Endothelial cell (in vitro differentiated cells): ENCODE measurements at places on chromosomes 5 and 9.

DNA sequence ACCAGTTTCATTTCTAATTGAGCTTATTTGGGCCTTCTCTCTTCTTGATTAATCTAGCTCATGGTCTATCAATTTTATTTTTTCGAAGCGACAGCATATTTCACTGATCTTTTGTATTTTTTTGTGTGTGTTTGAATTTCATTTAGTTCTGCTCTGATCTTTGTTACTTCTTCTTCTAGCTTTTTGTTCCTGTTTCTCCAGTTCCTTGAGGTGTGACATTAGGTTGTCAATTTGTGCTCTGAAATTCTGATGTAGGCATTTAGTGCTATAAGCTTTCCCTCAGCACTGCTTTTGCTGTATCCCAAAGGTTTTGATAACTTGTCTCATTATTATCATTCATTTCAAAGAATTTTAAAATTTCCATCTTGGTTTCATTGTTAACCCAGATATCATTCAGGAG lies 67.3 kb downstream of the STRBP start:
- DNase-seq, result no peak

DNA sequence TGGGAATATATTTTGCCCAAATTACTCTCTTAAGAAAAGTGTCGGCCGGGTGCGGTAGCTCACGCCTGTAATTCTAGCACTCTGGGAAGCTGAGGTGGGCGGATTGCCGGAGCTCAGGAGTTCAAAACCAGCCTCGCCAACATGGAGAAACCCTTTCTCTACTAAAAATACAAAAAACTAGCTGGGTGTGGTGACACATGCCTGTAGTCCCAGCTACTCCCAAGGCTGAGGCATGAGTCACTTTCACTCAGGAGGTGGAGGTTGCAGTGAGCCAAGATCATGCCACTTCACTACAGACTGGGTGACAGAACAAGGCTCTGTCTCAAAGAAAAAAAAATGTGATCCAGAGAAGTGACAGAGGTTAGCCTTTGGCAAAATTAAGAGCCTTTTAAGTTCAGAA lies 26.4 kb upstream of the TMEM171 start:
- DNase-seq, result no peak

DNA sequence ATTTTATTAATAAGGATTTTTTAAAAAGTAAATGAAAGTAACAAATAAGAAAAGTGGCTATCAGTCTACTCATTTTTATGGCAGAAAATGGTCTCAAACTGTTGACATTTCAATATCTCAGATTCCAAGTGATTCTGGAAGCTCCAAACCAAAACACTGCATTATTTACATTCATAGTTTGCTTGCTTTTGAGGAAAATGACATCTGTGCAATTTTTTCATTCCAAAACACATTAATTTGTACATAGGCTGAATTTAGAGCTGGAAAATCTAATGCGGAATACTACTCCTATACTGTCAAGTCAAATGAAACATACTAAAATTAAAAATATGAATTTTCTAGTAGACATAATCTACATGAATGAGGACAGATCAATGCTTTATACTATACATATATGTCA lies 1047.6 kb downstream of the CDH9 start:
- DNase-seq, result no peak

GRCh38 chr5:9335269-9335668 lies 210.6 kb downstream of the SEMA5A start:
- no peak for DNase-seq

DNA sequence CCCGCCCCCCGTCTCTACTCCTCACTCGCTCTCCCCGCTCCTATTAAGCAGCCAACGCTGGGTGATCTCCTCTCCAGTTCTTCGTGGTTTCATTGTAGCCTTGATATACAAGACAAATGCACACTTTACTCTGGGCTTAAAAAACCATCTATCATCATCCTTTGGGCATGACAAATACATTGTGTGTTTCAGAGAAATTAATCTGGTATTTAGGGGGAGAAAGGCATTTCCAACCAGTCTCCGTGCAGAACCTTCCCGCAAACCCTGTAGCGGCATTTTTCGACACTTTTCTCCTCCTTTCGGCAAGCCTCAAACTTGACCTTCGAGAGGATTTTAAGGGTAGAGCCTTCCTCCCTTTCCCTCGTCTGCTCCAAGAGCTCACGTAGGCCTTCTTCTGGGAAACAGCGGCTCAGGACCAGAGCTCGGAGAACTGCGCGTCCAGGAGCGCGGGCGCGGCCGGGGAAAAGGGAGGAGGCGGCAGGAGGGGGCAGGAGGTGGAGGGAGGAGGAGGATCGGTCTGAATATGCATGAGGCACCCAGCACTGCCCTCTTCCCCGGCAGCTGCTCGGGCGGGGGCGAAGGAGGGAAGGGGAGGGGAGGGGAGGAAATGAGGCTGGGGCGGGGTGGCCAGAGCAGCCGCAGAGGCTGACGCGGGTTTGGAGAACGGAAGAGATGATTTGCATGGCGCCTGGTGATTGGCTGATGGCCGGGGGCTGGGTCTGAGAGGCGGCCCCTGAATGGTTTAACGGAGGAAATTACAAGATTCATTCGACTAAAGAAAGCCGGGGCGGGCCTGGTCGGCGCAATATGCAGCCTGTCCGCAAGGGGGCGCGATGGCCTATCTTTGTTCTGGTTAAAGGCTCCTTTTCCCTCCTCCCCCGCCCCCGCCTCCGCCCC lies 127.5 kb downstream of the TMEM161B start:
- DNase-seq, result peak; percentile 99

GRCh38 chr9:16192403-16193017 lies 639.7 kb downstream of the CCDC171 start:
- no peak for DNase-seq

DNA sequence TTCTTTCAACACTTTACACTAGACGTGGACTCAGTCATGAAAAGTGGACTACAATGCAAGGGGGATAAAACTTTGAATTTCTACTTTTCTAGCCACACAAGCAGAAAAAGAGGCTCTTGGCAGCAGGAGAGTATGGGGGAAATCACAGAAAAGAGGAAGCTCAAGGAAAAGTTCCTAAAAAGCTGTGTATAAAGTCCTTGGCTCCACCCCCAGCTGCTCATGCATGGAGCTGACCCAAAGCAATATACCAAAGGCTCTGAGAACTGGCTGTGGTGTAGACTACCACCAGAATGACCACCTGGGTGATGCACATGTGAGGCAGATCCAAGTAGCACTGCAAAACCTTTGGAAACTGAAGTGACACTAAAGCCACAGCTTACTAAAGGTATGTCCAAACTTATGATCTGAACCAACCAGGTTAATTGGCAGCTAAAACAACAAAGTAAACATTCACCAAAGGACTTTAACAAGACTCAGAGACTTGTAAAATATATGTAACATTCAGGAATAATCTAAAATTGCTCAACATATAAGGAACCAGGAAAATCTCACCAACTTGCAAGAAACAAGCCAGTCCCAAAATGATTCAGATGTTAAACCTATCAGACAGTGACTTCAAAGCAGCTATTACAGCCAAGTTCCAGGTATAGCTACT lies 55.5 kb upstream of the RASGRF2 start:
- no peak for DNase-seq

DNA sequence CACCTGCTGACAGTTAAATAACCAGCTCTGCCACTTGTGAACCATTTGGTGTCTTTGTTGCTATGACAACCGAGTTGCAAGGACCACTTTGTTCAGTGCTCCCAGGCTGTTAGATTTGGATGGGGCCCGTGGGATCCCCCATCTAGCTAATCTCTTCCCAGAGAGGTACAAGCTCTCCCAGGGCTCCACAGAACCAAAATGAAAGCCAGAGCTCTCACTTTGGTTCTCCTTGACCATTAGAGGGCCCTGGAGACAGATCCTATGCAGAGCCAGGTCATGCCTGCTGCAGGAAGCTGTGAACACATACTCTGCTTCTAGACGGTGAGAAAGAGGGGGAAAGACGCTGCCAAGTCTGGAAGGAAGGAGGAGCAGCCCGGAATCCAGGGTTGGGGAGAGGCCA lies 224.6 kb downstream of the GABBR2 start:
- DNase-seq, result no peak

- DNase-seq, result no peak
Measured at GRCh38 chr9:22214021-22214420, 204.9 kb upstream of the CDKN2B start.

- DNase-seq, result no peak
Measured at GRCh38 chr5:175021321-175021720, 296.9 kb downstream of the MSX2 start.

DNA sequence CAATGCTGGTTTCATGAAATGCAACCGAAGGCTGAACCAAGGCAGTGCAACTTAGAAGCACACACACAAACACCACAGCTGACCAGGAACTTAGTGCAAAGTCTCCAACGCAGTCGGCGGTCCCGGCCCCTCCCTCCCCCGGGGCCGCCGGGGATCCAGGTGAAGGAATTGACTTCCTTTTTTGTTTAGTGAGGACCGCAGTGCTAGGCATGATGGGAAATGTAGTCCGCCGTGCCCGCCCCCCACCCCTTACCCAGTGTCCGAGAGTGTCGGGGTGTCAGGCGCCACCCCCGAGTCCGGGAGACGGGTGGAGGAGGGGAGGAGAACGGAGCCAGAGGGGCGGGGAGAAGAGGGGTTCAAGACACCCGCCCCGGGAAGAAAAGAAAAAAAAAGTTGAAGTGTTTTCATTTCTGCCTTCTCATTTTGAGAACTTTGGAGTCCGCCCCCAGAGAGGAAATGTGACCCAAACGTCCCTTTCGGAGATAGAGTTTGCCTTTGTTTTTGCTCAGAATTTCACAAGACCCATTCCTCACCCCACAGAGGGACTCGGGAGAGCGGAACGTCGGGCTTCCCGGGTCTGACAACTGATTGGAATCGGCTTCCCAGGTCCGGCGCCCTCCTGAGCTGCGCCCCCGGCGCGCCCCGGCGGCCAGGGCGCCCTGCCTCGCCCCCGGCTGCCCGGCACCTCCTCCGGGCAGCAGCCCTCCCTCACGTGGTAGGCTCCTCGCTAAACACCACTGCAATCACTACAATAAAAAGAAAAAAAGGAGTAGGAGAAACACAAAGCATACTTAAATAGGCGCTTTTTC lies 2.0 kb downstream of the IER5L start:
- peak; percentile 71 for DNase-seq

GRCh38 chr5:174172152-174172551 lies 126.6 kb downstream of the NSG2 start:
- DNase-seq, result no peak

GRCh38 chr9:99824378-99825171 lies 2.9 kb downstream of the NR4A3 start:
- DNase-seq, result peak; percentile 71

DNA sequence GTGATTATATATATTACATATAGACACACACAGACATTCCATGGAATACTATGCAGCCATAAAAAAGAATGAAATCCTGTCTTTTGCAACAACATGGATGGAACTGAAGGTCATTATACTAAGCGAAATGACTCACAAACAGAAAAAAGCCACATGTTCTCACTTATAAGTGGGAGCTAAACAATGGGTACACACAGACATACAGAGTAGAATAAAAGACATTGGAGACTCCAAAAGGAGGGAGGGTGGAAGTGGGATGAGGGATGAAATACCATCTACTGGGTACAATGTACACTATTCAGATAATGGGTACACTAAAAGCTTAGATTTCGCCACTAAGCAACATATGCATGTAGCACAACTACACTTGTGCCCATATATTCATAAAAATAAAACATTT lies 170.0 kb upstream of the RGMB start:
- DNase-seq, result no peak

DNA sequence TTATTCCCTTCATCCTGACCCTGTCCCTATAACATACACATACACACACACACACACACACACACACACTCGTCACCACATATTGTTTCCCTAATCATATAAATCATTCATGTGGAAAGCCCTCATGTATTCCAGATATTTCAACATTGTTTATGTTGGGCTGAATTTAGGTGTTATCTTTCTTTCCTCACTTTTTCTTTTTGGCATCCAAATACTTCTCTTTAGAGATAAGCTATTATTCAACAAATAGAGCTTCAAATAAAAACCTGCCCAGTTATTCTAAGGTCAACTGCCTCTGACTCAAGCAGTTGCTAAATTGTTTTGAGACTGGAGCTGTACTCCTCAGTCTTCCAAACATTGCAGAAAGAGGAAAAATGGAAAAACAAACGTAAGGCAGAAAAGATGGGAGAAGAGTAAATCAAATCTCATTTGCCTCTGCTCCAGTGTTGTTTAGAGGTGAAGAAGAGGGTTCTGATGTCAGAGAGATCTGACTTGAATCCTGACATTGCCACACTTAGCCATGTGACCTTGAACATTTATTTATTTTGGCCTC lies 215.7 kb downstream of the GAS1 start:
- DNase-seq, result no peak

- no peak for DNase-seq
Measured at GRCh38 chr9:94150279-94150828, 66.1 kb downstream of the PTPDC1 start.
